ENCODE measurements at places on chromosomes 5 and 9.

DNA sequence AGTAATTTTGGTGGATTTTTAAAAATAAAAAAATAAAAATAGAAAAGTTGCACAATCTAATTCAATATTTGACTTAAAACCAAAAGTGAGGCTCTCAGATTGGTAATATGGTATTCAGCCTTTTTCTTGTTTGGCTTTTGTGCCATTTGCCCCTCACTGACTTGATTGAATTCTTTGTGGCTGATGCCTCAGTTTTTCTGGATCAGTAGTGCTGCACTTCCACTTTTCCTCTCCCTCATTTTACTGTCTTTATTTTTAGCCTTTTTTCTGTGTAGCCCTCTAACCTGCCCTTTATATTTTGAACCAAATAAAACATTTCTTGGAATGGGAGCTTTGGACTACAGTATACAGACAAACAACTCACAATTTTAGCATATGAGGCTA, 3.8 kb upstream of the MSMP start:
- no peak for DNase-seq

- DNase-seq: no peak
Observed at GRCh38 chr9:87088192-87088591, 140.9 kb upstream of the GAS1 start.

DNA sequence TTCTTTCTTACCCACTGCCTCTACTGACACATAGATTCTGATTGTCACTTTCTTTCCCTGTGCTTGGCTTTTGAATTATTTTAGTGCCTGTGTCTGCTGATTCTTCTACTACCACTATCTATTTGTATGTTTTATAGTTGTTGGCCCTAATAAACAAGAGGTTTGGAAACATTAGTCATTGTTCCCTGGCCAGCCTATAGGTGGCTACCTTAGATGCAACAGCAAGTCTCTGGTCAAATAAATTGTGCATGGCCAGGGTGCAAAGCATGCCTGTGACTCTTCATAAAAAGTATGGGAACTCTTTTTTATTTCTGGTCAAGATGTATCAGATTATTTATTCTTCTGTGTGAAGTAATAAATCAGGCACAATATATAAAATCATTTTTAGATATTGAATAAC, 124.4 kb downstream of the PLK2 start:
- DNase-seq: no peak

DNA sequence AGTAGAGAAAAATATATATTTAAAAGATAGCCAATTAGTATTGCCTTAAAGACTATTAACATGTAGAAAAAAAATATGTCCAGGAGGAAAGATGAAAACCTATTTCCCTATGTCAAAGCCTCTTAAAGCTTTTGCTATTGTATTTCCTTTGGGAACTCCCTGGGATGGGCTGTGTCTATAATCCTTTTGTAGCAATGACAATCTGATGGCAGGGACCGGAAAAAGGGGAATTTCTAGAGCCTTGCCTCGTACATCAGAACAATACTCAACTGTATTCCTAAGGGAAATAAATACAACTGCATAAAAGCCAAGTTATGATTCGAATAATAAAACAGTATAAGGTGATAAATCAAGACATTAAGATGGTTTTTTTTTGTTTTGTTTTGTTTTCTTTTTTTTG, 257.3 kb downstream of the MLLT3 start:
- no peak for DNase-seq

- DNase-seq: no peak
Observed at GRCh38 chr5:151318850-151319732, 15.5 kb upstream of the SLC36A3 start.

GRCh38 chr5:134177369-134178095, 782 bp upstream of the SKP1 start:
- no peak for DNase-seq

DNA sequence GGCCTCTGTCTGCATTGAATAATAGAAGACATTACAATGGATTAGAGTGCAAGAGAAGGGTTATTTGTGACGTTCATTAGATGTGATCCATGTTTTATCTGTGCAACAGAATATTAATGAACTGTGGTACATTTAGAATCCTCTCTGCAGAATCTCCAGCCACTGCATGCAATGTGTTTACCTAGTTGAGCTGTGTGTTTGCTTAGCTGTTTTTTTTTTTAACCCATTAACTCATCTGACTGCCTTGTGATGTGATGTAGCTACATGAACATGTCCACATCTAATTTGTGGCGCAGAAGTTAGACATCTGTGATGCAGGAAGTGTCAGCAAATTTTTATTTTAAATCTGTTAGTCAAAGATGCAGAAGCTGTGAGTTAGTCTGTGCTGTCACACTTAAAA, 236.9 kb downstream of the CD180 start:
- DNase-seq: no peak

DNA sequence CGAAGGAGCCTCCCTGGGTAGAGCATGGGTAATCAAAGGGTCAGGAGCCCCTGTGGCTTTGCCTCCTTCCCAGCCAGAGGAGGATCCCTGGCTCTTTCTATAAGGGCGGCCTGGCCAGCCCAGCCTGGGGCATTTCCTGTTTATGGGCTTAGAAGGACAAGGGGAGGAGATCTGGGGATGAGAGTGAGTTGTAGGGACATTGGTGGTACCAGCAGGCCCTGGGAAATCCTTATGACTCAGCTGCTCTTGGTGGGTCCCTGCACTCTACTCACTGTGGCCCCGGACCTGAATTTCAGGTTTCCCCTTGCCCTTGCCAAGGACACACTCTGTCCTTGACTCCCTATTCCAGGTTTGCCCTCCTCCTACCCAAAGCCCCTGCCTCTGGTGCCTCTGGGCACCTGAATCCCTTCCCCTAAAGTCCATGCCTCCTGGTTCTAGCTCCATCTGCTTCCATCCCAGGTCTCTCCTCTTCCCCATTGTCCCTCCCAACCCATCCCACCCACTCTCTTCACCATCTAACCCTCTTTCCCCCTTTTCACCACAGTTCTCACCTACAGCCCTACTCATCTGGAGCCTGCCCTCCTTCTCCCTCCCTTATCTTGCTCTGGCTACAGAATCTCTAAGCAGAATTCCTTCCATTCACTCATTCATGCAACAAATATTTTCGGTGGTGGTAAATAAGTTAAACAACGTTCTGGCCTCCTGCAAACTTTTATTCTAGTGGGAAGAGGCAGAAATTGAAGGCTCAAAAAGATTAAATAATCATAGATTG, 34.9 kb downstream of the PCDH1 start:
- DNase-seq: no peak

GRCh38 chr9:77024776-77025545, 5.5 kb downstream of the FOXB2 start:
- DNase-seq: no peak

DNA sequence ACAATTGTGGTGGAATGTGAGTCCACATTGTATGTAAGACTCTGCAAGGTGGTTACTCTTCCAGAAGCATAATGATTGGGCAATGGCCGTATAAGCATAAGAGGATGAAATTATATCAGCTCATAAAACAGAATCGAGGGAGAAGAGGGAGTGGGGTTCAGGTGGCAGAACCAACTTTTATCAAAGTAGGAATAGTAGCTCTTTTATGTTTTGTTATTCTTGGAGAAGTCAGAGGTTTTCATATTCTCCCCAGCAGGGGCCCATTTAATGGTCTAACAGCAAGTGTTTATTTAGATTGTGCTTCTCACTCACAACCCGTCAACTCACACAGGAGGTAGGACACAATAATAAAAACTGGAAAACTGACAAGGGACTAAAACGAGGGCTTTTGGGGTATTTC, 291.3 kb upstream of the CD180 start:
- no peak for DNase-seq

- DNase-seq: no peak
Observed at GRCh38 chr5:137462816-137463520, 36.2 kb downstream of the SPOCK1 start.

- no peak for DNase-seq
Observed at GRCh38 chr5:143539742-143540141, 136.3 kb upstream of the NR3C1 start.

DNA sequence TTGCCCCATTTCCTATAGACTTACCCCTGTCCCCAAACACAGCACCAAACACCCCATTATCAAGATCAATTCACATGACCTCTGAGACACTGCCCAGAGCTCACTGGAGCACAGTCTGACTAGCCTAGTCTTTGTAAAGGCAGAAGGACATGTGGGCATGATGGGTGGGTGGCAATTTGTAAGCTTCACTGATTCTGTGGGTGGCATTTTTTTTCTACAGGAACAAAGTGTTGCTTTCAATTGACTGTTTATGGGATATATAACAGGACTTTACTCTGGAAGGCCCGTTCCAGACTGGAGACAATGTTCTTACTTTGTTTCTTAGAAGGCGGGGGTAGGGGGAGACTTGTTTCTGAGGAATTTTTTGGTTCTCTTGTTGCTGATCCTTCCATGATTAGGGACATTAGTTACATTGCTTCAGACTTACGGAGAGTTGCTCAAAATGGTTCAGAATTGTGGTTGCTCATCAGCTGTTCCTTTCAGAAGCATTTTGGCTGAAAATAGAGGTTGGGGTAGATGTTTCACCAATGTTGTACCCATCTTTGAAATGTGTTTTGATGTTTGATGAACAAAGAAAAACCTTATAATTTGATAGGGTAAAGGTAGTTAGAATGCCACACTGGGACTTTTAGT, 20.2 kb downstream of the NNT start:
- DNase-seq: no peak

DNA sequence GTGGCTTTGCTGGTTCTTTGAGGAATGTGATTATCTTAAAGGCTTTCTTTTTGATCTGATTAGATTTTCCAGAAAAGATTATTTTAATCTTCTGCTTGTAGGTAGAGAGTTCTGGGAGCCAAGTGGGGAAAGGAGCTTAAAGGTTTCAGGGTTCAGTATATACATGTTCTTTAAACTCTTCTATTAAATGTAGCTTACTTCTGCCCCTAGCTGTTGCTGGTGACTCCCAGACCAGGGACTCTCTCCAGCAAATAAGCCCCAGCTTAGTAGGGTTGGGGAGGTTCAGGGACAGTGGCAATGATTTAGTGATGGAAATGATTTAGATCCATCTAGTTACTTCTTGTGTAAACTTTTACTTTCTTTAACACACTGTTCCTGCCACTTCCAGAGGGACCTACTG, 72.2 kb downstream of the SLC12A2 start:
- no peak for DNase-seq

DNA sequence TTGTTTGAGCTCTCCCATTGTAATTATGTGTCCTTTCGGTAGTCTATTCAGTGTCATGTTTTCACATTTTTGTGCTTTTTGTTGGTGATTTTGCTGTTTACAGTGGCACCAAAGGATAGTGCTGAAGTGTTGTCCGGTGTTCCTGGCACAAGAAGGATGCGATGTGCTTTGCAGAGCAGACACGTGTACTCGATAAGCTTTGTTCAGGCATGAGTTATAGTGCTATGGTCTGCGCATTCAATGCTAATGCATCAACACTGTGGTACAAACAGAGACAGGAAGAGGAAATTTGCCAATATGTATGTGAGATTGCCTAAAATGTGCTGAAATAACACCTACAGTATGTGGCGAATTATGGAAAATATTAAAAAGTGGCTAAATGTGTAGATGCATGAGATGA, 913.4 kb upstream of the ACO1 start:
- DNase-seq: no peak

All from brain pericyte (primary cell).